ENCODE measurements at places on chromosomes 1 and 21.

- no peak for DNase-seq
Observed at GRCh38 chr1:4061521-4062031, 161.5 kb upstream of the C1orf174 start.

GRCh38 chr1:88873737-88874349 is 17.5 kb downstream of the GTF2B start:
- DNase-seq: peak; percentile 6

- no peak for DNase-seq
Observed at GRCh38 chr1:2239384-2239985, 11.4 kb downstream of the SKI start.

GRCh38 chr1:117290890-117291289 is 76.4 kb upstream of the MAN1A2 start:
- DNase-seq: no peak

DNA sequence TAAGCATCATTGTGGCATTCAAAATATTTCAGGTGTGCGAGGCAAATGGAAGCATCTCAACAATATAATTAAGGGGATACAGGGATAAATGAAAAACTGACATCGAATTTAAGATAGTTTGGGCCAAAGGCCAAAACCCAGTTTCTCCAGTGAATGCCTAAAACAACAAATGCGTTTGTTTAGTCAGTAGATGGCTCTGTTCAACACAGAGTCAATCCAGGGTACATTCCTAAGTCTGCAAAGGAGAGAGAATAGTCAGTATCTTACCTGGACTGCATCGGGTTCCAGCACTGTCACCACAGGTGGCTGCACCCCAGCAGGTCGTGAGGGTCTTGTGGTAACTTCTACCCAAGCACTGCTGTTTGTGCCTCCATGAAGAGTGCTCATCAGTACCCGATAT is 321.1 kb downstream of the KCTD3 start:
- no peak for DNase-seq

- peak; percentile 8 for DNase-seq
Observed at GRCh38 chr21:41847066-41847804, 31.9 kb downstream of the PRDM15 start.

DNA sequence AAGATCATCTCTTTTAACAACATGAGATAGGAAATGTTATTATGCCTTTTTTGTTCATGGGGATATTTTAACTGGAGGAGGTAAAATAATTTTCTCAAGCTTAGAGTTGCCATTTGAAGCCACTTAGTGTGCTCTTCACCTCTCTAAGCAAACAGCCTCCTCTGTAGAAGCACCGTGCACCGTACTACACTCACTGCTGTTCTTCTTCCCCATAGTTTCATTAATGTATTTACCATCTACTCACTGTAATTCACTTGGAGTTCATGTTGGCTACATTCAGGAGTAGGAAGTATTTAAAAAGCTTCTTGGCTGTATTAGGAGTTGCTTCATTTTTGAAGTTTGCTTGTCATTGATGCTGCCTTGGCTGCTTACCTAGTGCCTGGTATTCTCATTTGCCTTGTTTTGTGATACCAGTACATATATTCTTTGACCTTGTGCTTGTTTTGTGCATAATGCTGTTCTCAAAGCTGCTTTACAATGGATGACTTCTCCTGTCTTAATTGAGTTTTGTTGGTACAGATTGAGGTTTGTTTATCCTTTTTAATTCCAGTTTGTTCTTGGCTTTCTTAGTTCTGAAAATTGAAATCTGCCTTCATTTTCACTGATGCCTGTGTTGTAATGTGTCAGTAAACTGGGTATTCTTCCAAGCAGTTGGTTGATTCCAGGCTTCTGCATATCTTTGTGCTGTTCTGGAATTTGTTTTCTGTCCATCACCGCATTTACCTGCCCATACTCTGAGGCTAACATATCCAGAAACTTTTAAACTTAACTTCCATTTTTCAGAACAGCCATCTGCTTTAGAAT is 240.4 kb downstream of the HMCN1 start:
- DNase-seq: no peak

GRCh38 chr1:17687145-17687544 is 68.0 kb upstream of the ACTL8 start:
- no peak for DNase-seq

DNA sequence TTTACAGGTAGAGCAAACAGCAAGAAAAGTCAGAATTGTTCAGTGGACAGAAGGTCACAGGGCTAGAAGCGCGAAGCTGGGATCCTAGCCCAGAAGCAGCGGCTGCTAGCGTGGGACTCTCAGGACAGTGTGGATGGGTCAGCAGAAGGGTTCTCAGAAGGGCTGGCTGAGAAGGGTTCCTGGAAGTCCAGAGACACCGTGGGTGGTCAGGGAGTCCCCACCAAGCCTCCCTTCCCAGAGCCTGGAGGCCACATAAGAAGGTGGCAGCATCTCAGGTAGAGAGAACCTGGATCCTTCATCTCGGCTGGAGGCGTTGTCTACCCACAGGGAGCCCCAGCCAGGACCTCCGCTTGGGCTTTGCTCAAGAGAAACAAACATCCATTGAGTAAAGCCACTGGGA is 696.3 kb downstream of the PTPRU start:
- DNase-seq: no peak

GRCh38 chr1:28796352-28797211 is 15.4 kb upstream of the OPRD1 start:
- peak; percentile 17 for DNase-seq

- DNase-seq: no peak
Observed at GRCh38 chr1:117562581-117563491, 43.0 kb upstream of the TENT5C start.

GRCh38 chr1:234398849-234399381 is 25.7 kb downstream of the COA6 start:
- DNase-seq: no peak
